ENCODE measurements at places on chromosomes 5 and 9. TPM values are rescaled to one million over a fixed set of nuclear protein-coding genes. Genes with fewer than 3 reads are reported as not detected.

The PCDHGA5 gene
- 3.4 TPM for total RNA-seq

The PCDHB6 gene
- 1.3 TPM for total RNA-seq

The RNF208 gene
- 10.2 TPM for total RNA-seq

The LRRC19 gene
- not detected for total RNA-seq

The LCN6 gene
- not detected for total RNA-seq

The OSMR gene
- total RNA-seq = 13.7 TPM

The FCN2 gene
- not detected for total RNA-seq

The LIFR gene
- total RNA-seq = 38.9 TPM

The COL5A1 gene
- total RNA-seq = 9.8 TPM

The PHF19 gene
- 22.1 TPM for total RNA-seq

The SH3GLB2 gene
- 177 TPM for total RNA-seq

The TAF11L14 gene
- not detected for total RNA-seq

The TXNDC8 gene
- not detected for total RNA-seq

The SLC36A2 gene
- total RNA-seq = not detected

The PALM2AKAP2 gene
- 3.6 TPM for total RNA-seq

The CTNND2 gene
- total RNA-seq = 0.34 TPM

The CNTNAP3B gene
- 22.4 TPM for total RNA-seq

The RLN2 gene
- not detected for total RNA-seq

The TMC1 gene
- 0.13 TPM for total RNA-seq

The FGFR4 gene
- total RNA-seq = 1.8 TPM

The GOLGA2 gene
- 112 TPM for total RNA-seq

The PTGDS gene
- total RNA-seq = 75.3 TPM

The GPR151 gene
- not detected for total RNA-seq

The ADAMTS19 gene
- not detected for total RNA-seq

The LECT2 gene
- not detected for total RNA-seq

The ESM1 gene
- not detected for total RNA-seq

The S100Z gene
- not detected for total RNA-seq

The ELAVL2 gene
- 0.22 TPM for total RNA-seq

The PCSK1 gene
- 1.2 TPM for total RNA-seq

The TMEM232 gene
- 0.65 TPM for total RNA-seq

The PCDHA5 gene
- not detected for total RNA-seq

The IL9 gene
- not detected for total RNA-seq

The FOCAD gene
- 13.9 TPM for total RNA-seq

The MAT2B gene
- 34.9 TPM for total RNA-seq

The CDKN2B gene
- total RNA-seq = 52.1 TPM

The LRRC14B gene
- not detected for total RNA-seq

The P4HA2 gene
- 23.1 TPM for total RNA-seq

The PKD2L2 gene
- not detected for total RNA-seq

The ZFP2 gene
- 2.1 TPM for total RNA-seq

The BARHL1 gene
- total RNA-seq = not detected

The CLPTM1L gene
- total RNA-seq = 101 TPM

The PCDHGB4 gene
- total RNA-seq = 8.7 TPM

The LAMC3 gene
- total RNA-seq = 10.2 TPM

The CCDC69 gene
- total RNA-seq = 25.0 TPM

The SOWAHA gene
- total RNA-seq = 0.66 TPM

The AGXT2 gene
- not detected for total RNA-seq

The ARSK gene
- 5.9 TPM for total RNA-seq

The BAAT gene
- total RNA-seq = not detected

The PITX1 gene
- 2.9 TPM for total RNA-seq

The AGPAT2 gene
- total RNA-seq = 72.6 TPM

The INSL4 gene
- not detected for total RNA-seq

The GRM6 gene
- not detected for total RNA-seq

The TICAM2 gene
- 0.72 TPM for total RNA-seq

The REEP2 gene
- total RNA-seq = 2.2 TPM

The HMCN2 gene
- 1.9 TPM for total RNA-seq

The TRIM7 gene
- 77.2 TPM for total RNA-seq

The EGFLAM gene
- 1.5 TPM for total RNA-seq

The PCDHGA7 gene
- total RNA-seq = 2.5 TPM

Measured in lower leg skin (tissue), 4 donors.